Hippocampal formation (tissue), 2 donors: ENCODE measurements at places on chromosomes 3 and 15.

DNA sequence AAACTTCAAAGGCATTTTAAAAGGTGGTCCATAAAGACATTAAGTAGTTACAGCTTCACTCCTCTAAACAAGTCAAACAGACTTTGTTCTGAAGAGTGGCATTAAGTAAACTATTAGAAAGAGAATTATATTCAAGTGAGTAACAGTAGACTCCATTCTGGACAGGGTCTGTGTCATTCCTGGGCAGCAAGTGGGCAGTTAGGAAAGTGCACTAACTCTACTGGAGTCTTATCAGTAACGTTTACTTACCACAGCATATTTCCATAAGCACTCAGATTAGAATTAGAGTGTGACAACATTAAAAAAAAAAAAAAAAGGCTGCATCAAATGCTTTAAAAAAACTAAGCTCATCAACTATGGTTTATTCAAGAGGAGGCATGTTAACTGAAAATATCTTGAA is 10.6 kb downstream of the UBR1 start:
- no peak for DNase-seq

- DNase-seq: no peak
Observed at GRCh38 chr3:36579746-36580145, 184.6 kb downstream of the DCLK3 start.

DNA sequence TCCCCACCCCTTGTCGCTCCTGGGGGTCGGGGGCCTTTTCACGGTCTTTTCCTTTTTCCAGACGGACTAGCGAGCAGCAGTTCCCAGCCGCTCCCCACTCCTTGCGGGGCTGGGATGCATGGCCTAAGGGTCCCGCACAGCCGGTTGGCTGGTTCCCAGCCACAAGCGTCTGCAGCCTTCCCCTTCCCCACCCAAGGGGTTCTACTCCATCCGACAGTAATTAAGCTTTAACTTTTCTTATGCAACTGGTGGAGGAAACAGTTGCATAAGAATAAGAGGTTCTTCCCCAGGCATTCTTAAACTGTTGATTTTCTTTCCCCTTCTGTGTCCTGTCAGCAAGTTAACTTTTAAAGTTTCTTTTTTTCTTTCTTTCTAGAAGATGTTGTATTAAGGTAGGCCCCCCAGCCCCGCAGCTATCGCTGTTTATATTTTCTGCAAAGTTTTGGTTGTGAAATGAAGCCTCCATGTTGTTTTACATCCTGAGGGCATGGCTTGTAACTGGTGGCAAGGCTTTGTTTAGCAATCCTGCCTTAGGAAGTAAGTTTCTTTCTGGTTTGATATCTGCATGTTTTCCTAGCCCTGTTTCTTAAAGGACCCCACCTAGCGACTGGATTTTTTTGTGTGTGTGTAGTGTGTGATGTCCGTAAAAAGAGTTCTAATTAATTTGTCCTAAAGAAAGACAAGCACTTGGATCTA is 207.5 kb downstream of the ZNF385D start:
- DNase-seq: no peak

- no peak for DNase-seq
Observed at GRCh38 chr3:111636366-111636885, 41.3 kb upstream of the ZBED2 start.

DNA sequence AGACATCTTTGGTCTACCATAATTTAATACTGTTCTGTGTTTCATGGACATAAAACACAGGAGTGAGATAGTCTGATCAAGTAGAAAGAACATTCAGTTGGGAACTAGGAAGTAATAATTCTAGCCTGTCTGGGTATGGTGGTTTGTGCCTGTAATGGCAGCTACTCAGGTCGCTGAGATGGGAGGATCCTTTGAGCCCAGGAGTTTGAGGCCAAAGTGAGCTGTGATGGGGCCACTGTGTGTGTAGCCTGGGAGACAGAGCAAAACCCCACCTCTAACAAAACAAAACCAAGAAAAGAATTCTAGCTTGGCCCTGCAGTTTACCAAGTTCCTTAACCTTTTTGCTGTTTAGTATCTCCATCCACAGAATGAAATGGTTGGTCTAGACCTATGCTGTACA is 36.8 kb downstream of the KAT2B start:
- DNase-seq: no peak

GRCh38 chr3:79410617-79411016 is 357.2 kb downstream of the ROBO1 start:
- no peak for DNase-seq

DNA sequence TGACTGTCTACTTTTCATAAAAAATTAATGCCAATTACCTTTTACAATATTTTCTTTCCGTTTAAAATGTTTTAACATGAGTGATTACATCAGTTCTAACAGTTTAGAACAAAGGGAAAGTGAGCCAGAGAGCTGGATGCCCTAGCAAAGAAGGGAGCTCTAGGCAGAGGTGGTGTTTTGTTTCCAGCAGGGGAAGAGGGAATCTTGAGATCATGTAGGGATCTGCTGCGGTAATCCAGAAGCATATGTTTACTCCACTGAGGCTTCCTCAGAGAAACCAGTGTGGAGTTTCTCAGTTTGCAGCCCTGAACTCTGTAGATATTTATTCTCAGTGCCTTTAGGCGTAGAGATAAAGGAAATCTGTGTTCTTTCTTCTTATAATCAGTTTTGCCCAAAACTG is 399.3 kb downstream of the NLGN1 start:
- DNase-seq: no peak

DNA sequence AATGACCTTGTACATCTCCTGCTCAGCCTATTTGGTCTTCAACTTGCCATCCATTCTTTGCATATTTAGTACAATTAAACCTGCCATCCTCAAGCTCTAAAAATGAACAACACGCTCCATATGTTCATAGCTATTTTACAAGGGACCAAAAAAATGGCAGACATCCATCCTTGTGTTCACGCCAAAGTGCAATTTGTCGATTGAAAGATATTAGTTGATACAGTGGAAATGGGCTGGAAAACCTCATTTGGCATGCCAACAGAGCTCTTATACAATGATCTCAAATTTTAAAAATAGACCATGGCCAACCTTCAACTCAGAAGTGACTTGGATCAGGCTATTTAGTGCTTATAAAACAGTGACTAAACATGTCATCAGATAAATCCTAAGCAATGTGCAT is 413.6 kb upstream of the ARL6 start:
- no peak for DNase-seq
